Stimulated activated CD4-positive, alpha-beta T cell treated with anti-CD3 and anti-CD28 coated beads, Interleukin-4, amount 100 ng/mL, for 48 hours (primary cell): ENCODE measurements at places on chromosomes 12 and 14.

GRCh38 chr14:76271041-76271755 lies 104.7 kb upstream of the ESRRB start:
- no peak for DNase-seq

GRCh38 chr12:97048421-97049035 lies 141.5 kb downstream of the NEDD1 start:
- DNase-seq: no peak

DNA sequence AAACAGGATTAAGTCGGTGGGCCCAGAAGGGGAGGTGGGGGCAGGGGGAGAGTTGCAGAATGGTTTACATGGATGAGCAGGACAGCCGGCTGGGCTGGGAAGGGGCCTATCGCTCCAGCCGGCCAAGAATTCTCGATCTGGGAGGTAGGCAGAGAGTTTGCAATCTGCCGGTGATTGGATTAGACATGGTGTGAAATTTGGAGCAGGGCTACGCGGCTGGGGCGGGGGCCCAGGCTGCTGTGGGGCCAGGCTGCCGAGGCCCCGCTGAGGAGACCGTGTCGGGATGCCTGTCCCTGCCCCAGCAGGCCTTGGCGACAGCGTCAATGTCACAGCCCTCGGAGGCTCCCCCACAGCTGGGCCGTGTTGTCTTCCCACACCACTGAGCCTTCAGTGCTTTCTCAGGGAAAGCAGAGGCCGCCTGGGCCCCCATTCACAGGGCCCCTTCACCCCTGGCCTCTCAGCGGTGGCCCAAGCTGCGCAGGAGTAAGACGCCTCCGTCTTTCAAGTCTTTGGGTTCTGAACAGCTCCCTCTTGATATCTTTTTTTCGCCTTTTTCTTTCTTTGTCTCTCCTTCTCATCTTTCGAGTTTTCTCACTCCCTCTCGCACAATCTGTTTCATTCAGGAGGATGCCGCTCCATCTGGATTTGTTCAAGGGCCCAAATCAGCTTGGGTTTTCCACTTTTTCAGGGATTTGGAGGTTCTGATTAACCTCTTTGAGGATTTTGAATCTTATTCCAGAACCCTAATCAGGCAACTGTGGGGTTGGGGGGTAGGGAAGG lies 117.5 kb upstream of the PARP11 start:
- DNase-seq: no peak

DNA sequence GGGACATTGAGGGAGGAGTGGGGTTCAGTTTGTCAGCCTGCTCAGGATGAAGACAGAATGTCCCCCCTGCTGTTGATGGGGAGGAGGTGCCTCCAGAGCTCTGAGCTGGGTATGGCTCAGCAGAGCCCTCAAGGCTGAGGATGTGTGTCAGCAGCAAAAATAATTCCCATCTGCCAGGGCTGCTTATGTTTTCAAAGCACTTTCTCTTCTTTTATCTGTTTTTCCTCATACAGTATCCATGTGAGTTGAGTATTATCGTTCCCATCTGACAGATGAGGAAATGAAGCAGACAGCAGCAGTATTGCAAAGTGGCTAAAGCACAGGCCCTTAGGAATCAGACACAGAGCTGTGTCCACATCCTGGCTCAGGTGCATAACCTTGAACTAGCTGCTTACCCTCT lies 94.1 kb downstream of the SLC8A3 start:
- DNase-seq: no peak

GRCh38 chr12:24820872-24821271 lies 128.0 kb downstream of the BCAT1 start:
- no peak for DNase-seq

GRCh38 chr14:54209511-54210250 lies 187.1 kb upstream of the CDKN3 start:
- no peak for DNase-seq

- no peak for DNase-seq
Observed at GRCh38 chr14:95524706-95525512, 8.5 kb upstream of the SYNE3 start.

DNA sequence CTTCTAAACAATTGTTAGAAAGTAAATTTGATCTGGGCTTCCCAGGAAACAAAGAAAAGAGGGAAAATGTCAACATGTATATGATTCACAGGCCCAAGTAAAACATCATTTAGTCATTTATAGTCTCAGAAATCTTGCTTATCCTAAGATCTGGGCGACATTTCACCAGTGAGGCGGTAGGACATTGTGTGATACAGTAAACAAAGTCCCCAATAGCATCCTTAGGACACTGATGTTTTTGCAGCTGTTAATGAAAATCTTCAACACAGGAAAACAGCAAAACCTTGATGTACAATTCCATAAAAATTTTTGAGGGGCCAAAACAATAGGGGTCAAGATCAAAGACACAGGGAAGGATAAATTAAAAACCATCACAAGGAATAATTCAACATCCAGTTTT lies 20.2 kb downstream of the LMO3 start:
- DNase-seq: no peak

GRCh38 chr14:74333909-74334308 lies 14.4 kb upstream of the VRTN start:
- DNase-seq: no peak

DNA sequence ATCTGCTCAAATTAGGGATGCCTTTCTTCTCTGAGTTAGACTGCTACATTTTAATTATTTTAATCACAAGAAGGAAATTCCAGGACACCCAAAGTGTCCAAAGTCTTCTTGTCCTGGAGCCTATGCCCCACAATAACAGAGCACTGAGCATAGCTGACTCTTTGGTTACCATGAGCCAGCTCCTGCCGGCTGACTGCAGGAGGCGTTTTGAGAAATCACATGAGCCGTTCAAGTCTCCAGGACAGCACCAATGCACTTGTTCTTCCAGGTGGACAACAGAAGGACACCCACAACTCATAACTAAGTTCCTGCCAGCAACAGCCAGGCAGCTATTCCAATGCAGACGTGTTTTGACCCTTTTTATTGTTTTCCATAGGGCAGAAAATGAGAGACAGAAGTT lies 46.0 kb upstream of the SRSF5 start:
- no peak for DNase-seq

GRCh38 chr14:33369972-33370371 lies 431.3 kb downstream of the NPAS3 start:
- DNase-seq: no peak

DNA sequence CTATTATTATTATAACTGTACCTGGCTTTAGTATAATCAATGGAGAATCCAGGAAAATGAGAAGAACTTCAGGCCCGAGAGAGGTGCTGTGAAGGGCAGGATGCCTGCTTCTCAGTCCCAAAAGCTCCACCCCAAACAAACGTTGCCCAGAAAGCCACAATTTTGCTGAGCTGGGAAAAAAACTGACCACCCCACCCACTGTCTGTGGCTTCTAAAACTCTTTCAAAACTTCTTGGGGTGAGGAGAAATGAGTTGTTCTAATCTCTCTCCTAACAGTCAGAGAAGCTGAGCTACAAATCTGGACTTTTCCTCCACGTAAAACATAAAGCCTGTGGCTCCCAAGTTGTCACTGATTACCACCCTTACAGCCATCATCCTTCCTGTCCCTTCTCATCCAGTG lies 13.4 kb downstream of the VDR start:
- DNase-seq: no peak

DNA sequence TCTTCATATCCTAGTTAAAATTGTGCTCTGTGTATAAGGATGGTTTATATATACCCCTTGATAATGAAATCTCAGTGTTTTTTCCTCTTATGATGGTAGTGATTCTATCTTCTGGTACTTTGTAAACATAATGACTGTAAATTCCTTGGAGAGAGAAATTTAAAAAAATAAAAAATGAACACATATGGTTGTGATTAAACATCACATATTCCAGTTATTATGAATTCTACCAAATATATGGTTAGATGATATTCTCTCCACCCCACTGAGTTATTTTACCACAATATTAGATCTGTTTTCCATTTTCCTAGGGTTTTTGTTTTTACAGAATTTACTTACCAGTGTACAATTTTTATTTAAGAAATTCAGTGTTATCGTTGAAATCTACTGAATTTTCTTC lies 481.9 kb upstream of the NOVA1 start:
- DNase-seq: no peak

DNA sequence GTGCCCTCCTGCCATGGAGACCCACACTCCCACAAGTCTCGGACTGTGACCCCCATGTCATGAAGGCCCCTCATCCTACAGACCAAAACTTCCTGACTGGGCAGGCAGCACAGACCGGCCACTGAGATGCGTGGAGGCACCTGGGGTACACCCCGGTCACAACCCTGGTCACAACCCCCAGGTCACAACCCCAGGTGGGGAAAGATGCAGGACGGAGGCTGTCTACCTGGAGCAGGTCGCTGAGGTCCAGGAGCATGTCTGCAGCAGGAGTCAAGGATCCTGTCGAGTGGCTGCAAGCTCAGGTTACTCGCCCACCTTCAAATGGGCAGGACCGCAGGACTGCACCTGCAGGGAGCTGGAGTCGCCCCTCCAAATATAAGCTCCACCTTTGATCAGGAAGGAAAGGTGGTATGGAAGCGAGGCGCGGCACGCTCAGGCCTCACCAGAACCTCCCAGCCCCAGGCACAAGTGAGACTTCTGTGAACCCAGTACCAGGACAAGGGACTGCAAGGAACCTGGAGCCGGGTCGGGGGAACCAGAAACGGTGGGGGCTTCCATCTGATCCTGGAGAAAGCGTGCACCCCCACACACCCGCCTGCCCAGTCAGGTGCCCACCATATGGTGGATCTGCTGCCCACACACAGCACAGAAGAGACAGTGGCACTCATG lies 8.1 kb downstream of the BTBD6 start:
- DNase-seq: no peak

DNA sequence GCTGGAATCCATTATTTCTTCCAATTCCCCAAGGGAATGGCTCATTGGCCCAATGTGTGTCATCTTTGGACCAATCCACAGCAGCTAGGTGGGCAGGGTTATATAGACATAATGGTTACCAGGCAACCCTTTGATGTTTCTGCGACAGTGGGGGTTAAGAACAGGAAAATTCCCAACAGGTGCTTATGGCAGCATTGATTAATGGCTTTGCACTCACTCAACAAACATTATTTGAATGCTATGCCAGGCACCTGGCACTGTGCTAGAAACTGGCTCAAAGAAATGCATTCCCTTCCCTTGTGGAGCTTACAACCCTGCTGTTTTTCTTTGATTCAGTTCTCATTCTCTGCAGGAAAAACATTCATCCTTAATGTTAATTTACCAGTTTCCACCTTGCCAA lies 1221.0 kb downstream of the AACS start:
- no peak for DNase-seq

DNA sequence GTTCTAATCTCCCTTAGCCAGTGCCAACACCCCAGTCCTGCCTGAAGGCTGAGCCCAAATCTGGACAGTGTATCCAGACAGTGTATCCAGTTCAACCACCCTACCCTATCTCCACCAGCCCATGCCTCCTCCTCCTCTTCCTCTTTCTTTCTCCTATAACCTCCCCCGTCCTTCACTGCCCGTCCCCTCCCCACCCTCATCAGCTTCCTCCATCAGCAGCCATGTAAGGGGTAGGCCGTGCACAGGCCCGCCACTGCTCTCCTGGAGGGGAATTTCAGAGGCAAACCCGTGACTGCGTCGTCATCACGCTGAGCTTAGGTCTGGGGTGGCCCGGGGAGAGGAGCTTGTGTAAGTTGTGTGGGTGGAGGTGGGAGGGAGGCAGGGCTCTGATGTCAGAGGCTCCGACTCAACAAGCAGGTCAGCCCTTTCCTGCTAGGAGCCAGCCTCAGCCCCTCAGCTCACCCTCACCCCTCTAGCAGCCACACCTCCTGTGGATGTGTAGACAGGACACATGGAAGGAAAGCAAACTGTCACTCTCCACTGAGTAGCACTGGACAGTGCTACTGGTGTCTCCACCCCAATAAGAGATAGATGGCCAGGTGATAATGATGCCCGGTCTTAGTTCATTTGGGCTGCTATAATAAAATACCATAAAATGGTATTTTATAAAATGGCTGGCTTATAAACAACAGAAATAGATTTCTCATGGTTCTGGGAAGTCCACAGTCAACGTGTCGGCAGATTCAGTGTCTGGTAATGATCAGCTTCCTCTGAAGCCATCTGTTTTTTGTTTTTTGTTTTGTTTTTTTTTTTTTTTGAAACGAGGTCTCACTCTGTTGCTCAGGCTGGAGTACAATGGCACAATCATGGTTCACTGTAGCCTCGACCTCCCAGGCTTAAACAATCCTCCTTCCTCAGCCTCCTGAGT lies 50.5 kb downstream of the IRF2BPL start:
- peak; percentile 68 for DNase-seq

DNA sequence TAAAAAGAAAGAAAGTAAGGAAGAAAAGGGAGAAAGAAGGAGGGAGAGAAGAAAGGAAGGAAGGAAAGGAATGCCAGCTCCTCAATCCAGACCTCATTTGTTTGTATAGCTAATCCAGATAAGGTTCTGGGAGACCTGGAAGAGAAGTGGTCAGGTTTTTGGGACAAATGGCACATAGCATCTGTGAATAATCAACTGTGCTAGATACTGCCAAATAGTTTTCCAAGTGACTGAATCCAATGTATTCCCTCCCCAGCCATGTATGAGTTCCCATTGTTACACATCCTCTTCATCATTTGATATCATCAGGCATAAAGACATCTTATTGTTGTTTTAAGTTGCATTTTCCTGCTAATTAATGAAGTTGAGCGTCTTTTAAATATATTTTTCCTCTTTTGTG lies 18.6 kb upstream of the PTGR2 start:
- no peak for DNase-seq

DNA sequence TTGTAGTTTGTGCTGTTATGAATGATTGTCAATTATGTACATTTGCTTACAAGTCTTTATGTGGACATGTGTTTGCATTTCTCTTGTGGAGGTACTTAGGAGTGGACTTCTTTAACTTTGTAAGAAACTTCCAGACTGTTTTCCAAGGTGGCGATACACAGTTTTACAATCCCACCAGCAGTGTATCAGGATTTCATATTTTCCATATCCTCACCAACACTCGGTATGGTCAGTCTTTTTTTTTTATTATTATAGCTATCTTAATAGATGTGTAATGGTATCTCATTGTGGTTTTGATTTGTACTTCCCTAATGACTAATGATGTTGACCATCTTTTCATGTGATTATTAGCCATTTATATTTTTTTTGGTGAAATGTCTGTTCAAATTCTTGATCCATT lies 73.7 kb upstream of the KCNH3 start:
- no peak for DNase-seq

GRCh38 chr14:90274019-90274418 lies 17.7 kb downstream of the PSMC1 start:
- no peak for DNase-seq

DNA sequence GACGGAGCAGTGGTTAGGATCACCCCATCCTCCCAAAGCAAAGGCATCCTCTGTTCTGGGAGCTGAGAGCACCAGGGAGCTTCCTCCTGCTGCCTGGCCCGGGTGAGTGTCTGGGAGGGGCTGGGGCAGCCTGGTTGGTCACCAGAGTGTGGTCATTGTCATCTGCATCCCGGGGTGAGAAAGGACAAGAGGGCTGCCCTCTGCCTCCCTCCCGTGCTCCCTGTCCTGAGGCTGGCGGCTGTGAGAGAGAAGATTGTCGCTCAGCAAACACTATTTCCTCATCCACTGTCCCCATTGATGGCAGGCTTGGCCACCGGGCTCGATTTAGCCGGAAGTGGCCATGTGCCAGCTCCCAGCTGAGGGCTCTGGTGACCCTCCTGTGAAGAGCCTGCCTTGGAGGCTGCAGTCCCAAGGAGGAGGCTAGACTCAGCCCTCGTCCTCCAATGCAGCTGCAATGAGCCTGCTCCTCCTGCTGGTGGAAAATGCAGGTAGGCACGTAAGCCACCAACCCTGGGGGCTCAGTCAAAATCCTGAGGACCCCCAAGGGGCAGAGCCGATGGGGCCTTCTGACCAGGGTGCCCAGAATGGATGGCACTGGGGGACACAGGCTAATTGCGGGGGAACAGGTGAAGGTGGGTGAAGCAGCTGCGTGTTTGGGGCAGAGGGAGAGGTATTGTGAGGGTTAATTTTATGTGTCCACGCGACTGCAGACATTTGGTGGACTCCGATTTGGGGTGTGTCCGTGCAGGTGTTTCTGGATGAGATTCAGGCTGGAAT lies 155.7 kb downstream of the KIF26A start:
- DNase-seq: no peak
